ENCODE measurements at places on chromosomes 3 and 15. TPM values are rescaled to one million over a fixed set of nuclear protein-coding genes. Genes with fewer than 3 reads are reported as not detected.

The UROC1 gene
- not detected for total RNA-seq

The REC114 gene
- total RNA-seq: not detected

The AADACL2 gene
- not detected for total RNA-seq

GRCh38 chr3:178703268-178703975 lies 167.2 kb downstream of the KCNMB2 start:
- no peak for DNase-seq
- H3K4me1 ChIP-seq: no peaks in the 10 kb centered on the region
- H3K27ac ChIP-seq: no peak overlapping the region
- H3K36me3 ChIP-seq: no peaks in the 10 kb centered on the region
- no peaks in the 10 kb centered on the region for H3K27me3 ChIP-seq
- H3K4me3 ChIP-seq: no peak overlapping the region

DNA sequence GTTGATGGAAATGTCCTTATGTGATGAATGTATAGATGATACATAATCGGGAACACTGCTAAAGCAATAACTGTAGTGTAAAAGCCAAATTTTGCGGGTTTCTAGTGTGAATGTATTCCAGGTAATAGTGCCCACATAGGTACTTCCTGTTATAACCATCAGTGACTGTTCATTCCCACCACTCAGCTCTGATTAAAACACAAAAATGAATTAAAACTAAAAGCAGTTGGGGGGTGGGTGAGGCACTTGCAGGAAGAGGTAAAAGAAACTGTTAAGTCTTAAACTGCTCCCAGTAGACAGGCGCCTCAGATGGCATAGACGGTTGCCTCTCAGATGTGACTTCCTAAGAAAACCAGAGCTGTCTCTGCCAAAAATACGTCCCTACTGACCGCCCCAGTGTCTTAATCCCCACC lies 893 bp upstream of the MTHFS start:
- H3K27ac ChIP-seq: peak overlapping the region; percentile 91
- no peak for DNase-seq
- peaks cover 51% of the 10 kb centered on the region for H3K4me1 ChIP-seq
- peaks cover 31% of the 10 kb centered on the region for H3K36me3 ChIP-seq
- no peaks in the 10 kb centered on the region for H3K27me3 ChIP-seq

DNA sequence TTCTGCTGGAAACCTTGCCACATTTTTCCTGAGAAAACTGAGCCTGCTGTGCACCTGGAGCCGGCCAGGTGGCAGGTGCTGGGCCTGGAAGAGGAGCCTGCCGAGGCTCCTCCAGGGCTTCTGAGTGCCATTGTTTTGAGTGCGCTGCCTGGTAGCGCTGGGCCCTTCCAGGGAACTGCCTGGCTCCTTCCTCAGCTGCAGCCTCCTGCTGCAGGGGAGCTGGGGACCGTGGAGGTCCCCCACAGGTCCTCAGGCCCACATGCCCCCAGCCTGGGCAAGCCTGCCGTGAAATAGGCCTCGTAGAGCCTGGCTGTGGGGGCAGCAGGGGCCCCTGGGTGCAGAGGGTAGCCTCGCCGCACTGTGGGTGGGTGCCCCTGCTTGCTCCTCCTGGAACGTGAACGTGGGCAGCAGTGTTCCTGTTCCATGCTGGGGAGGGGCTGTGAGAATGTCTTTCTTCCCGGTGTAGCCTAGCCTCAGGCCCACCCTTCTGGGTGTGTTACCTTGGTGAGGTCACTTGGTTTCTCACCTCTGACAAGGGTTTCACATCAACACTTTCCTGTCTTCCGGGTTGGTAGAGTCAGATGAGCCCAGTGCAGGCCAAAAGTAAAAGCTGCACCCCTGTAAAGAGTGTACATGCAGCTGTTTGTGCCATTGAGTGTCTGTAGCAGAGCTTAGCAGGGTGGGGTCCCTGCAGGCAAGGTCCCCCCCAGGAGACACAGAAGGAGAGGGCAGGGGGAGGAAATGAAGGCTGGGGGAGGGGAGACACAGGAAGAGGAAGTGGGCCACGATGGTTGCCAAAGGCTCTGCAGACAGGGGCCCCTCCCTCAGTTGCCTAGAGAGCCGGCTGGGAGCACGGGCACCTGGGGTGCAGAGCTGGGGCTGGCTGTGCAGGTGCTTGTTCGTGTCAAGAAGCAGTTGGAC lies 34.5 kb downstream of the KLF13 start:
- peak overlapping the region; percentile 100 for H3K27ac ChIP-seq
- peaks cover 37% of the 10 kb centered on the region for H3K36me3 ChIP-seq
- H3K4me3 ChIP-seq: peak overlapping the region; percentile 81

DNA sequence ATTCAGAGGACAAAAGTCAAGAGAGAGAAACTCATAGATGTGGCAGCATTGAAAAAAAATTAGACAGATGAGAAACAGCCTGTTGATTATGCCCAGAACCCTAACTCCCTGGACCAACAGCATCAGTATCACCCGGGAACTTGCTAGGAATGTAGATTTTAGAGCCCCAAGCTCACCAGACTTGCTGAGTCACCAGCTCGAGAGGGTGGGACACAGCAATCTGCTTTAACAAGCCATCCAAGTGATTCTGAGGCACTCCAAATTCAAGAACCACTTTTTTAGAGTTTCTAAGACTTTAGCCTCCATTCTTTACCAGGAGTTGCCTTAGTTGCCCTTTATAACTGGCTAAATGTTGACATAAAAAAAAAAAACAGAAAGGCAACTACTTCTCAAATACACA lies 70.9 kb downstream of the CGGBP1 start:
- no peaks in the 10 kb centered on the region for H3K36me3 ChIP-seq
- no peak overlapping the region for H3K27ac ChIP-seq
- H3K4me3 ChIP-seq: no peak overlapping the region
- H3K27me3 ChIP-seq: peaks cover 11% of the 10 kb centered on the region
- H3K4me1 ChIP-seq: no peaks in the 10 kb centered on the region

DNA sequence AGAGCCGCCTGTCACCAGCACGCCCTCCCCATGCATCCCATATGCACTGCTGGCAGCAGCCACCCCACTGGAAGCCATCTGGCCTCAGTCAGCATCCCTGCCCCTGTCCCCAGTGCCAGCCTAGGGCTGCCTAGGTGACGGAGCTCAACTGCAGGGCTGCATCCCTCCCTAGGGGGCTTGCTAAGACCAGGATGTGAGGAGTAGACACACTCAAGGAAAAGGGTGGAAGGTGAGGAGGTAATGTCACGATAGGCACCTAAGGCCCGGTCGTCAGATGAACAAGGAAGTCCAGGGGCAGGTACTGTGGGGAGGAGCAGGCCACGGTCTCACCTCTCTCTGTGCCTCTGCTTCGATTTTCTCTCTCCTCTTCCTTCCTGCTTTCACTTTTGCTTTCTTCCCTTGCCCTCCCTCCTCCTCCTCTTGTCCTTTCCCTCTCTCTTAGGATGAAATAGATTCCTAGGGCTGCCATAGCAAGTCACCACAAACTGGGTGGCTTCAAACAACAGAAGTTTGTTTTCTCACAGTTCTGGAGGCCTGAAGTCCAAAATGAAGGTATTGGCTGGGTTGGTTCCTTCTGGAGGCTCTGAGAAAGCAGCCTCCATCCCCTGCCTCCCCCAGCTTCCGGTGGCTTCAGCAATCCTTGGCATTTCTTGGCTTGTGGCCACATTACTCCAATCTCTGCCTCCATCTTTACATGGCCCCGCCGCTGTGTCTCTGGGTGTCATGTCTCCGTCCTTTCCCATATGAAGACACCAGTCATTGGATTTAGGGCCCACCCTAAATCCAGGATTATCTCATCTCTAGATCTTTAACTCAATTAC lies 298.3 kb downstream of the SHQ1 start:
- H3K4me3 ChIP-seq: peak overlapping the region; percentile 76
- DNase-seq: peak; percentile 11
- no peaks in the 10 kb centered on the region for H3K27me3 ChIP-seq

DNA sequence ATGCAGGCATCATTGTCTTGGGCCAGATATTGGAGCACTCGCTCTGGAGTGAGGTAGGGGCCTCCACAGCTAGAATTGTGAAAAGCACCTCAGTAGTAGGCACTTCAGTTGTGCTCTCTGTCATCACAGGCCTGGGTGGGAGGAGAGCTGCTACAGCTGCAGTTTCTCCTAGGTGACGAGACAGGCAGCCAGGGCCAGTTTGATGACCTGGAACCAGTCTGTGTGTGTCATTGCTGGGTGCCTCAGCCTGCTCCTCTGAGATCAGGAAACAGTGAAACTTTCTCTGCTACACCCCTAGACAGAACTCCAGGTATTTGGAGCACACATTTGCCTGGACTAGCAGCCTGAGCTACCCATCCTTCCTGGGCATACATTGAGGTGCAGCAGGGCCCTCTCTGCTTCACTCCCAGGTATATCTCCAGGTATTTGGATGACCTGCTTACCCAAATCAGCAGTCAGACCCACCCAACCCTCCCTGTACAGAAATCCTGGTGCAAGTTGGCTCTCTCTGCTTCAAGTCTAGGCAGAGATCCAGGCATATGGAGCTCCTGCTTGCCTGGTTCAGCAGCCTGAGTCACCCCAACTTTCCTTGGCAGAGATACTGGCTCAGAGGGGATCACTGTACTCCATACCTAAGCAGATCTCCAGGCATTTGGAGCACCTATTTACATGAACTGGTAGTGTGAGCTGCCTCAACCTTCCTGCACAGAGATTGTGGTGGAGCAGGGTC lies 54.3 kb upstream of the SGO1 start:
- no peaks in the 10 kb centered on the region for H3K36me3 ChIP-seq
- no peak overlapping the region for H3K4me3 ChIP-seq
- H3K27me3 ChIP-seq: peaks cover 1% of the 10 kb centered on the region
- peaks cover 2% of the 10 kb centered on the region for H3K4me1 ChIP-seq

DNA sequence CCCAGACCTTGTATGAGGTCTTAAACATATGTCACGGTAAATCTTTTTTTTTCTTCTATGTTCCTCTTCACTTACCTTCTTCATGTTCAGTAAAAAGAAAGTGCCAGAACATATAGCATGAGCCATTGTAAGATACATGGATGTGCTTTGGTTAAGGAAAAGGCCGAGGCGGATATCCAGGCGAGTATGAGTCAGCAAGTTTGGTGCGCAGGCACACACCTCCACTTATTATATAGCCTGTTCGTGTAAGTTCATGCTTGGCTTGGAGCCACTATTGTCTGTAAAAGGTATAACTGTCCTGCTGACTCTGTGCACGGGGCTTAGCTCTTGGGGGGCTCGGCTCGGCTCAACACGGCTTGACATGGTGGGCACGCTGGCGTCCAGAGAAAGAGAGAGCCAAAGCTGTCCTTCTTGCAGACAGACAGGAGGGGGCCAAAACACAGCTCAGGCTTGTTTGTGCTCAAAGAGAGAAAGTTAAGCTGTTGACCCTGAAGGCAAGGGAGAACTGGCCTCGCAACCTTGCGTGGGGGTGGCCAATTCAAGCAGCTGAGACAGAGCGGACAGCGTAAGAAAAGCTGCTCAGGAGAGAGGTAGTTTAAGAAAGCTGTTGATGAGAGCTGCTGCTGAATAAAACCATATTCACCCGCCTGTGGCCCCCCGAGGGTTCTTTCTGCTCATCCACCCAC lies 251.2 kb downstream of the SLC9A9 start:
- H3K4me1 ChIP-seq: no peaks in the 10 kb centered on the region
- H3K27ac ChIP-seq: no peak overlapping the region
- no peak overlapping the region for H3K4me3 ChIP-seq
- DNase-seq: no peak
- no peaks in the 10 kb centered on the region for H3K27me3 ChIP-seq

DNA sequence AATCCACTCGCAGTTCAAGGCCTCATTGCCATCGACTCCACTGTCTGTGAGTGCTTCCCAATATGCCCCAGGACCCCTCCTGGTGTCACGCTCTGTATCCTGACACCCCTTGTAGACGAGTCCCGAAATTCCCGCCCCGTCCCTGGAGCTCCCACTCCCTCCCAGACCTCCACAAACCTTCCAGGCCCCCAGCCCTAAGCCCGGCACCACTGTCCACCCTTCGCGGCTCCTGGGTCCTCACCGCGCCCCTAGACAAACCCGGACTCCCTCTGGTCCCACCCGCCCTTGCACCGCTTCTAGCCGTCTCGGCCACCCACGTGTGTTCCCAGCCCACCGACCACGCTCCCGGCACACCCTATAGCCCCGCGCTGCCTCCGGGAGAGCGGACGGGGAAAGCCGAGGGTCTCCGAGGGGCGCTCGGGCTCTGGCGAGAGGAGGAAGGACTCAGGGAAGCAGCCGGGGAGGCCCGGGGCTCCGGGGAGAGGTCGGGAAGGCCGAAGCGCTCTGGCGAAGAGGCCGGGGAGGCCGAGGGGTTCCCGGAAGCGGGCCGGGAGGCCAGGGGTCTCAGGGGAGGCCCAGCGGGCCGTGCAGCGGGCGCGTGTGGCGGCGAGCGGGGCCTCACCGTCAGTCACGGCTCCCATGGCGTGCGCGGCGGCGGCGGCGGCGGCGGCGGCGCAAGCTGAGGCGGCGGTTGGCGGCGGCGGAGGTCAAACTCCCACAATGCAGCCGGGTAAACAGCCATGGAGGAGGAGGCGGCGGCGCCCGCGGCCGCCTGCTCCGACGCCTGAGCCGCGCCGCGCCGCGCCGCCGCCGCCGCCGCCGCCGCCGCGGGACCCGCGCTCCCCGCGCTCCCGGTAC lies at the start of the genes ATXN7 and THOC7:
ATXN7 (plus strand) TSS at position 718 of the 858 bp plus-strand sequence. CDS start 48,732 bp downstream, outside the sequence.
THOC7 (minus strand) TSS at position 656 of the 858 bp plus-strand sequence; CDS start at position 641, 15 bp downstream.
- no peaks in the 10 kb centered on the region for H3K27me3 ChIP-seq
- H3K4me3 ChIP-seq: peak within 1 kb of the TSS; percentile 84
- peaks cover 46% of the 10 kb centered on the region for H3K4me1 ChIP-seq
- peak; percentile 70 for DNase-seq
- peak within 1 kb of the TSS; percentile 94 for H3K27ac ChIP-seq

All from activated T-helper 2 cell treated with anti-CD3 and anti-CD28 coated beads, Interferon-gamma antibody, Interleukin-2, Interleukin-4, amounts not matched to agents 10 μg/mL and 5 μg/mL and 100 μg/mL, durations not matched to agents 14 hours and 24 hours and 36 hours (primary cell).